ENCODE measurements at places on chromosomes 5 and 9. TPM values are rescaled to one million over a fixed set of nuclear protein-coding genes. Genes with fewer than 3 reads are reported as not detected.

GRCh38 chr5:138460032-138460693 is 5.1 kb upstream of the EGR1 start:
- DNase-seq: no peak

The KIF24 gene
- total RNA-seq: 4.8 TPM

GRCh38 chr5:4580772-4581171 is 559.4 kb upstream of the ADAMTS16 start:
- no peak for DNase-seq

GRCh38 chr5:87103616-87104287 is 163.9 kb upstream of the RASA1 start:
- DNase-seq: no peak

GRCh38 chr5:179833709-179834070 is 13.0 kb downstream of the SQSTM1 start:
- no peak for DNase-seq

The PHAX gene
- 45.3 TPM for total RNA-seq

DNA sequence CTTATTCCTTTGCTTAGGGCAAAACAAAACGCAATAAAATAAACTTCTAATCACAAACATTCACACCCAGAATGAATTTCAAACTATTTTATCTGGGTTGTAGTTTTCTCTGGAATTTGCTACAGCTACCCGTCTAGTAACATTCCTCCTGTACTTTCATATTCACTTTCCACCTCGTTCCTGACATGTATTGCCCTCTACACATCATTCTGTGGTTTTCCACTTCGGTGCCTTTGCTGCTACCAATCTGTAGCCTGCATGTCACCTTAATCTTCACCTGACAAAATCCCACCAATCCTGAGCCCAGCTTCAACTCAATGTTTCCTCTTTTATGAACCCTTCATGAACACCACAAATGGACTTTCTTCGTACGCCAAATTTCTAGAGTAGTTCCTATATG is 694.1 kb upstream of the C9orf72 start:
- DNase-seq: no peak

DNA sequence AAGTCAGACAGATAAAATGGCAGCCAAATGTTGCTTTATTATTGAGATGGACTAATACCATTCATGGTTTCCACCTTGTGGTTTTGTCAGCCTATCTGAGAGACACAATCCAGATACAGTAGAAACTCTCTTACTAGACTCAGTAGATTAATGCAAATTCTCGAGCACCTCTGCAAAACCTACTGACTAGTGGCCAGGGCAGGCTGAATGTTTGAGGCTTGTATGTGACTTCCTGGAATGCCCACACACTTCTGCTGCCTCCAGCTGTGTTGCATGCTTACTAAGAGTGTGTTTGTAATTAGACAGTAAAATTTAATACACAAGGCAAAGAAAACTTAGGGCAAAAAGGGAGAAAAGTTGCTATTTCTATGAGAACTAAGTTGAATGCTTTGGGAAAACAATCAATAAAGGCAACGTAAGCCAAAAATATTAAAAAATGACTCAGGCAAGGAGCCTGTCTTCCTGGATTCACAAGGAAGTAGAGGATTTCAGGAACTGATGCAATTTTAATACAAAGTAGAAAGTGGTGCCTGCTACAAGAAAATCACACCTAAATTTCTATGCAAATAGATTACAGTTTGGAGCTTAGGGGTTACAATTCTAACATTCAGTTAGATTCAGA is 30.2 kb upstream of the CCNG1 start:
- no peak for DNase-seq

The RASGRF2 gene
- total RNA-seq: 19.4 TPM

GRCh38 chr9:76456202-76456926 is 2.6 kb upstream of the GCNT1 start:
- peak; percentile 42 for DNase-seq

- DNase-seq: peak; percentile 19
These were observed 67.4 kb upstream of the TBC1D9B start for GRCh38 chr5:179974946-179975712.

GRCh38 chr5:160643616-160644240 is 208.3 kb downstream of the ATP10B start:
- no peak for DNase-seq

DNA sequence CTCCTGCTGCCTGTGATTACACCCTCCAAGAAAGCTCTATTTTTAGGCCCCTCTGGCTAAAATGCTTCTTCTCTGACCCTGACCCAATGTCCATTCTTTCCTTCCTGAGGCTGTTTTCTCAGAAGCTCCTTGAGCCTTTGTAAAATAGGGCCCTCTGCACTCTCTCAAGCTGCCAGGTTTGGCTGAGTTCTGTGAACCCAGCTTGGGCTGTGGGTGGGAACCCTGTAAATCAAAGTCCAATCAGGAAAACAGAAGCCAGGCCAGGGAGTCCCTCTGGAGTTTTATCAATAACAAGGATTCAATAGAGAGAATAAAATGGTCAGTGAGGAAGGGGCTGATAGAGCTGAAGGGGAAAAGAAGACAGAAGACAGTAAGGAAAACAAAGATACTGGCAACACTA is 43.7 kb upstream of the ERCC6L2 start:
- DNase-seq: no peak

GRCh38 chr5:64637837-64638443 is 52.4 kb upstream of the SHISAL2B start:
- no peak for DNase-seq

DNA sequence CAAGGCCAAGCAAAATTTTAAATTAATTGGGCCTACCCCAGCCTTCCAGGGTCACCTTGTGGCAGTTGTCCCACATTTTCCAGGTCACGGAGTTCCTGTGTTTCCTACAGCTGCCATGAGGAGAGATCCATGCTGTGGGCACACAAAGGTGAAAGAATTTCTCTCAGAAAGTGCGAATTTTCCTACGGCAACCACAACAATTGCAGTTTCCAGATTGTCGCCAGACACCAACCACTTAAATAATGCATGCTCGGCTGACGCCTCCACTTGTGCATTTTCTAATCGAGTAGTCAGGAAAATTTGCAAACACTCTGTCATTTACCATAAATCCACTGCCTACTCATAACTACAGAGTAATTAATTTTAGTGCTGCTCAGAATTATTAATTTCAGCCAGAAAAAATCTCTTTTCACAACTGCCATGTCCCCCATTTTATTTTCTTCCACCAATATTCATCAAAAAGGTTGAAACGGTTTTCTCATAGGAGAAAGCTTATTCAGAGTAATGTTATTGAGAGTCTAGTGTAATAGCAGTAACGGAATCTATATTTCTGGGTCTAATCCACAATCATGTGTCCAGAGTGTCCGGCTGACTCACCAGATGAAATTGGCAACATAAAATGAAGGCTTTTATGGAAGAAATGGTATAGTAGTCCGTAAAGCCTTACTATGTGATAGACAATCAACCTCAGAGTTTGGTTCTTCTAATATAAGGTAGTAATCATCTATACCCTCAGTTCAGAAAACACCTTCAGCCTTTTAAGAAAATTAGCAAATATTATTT is 389.8 kb downstream of the NR2F1-AS1 start:
- no peak for DNase-seq

- DNase-seq: no peak
These were observed 125.4 kb downstream of the ARHGEF28 start for GRCh38 chr5:73751254-73751914.

The NR6A1 gene
- total RNA-seq: 1.8 TPM

The IL5 gene
- total RNA-seq: 113 TPM

DNA sequence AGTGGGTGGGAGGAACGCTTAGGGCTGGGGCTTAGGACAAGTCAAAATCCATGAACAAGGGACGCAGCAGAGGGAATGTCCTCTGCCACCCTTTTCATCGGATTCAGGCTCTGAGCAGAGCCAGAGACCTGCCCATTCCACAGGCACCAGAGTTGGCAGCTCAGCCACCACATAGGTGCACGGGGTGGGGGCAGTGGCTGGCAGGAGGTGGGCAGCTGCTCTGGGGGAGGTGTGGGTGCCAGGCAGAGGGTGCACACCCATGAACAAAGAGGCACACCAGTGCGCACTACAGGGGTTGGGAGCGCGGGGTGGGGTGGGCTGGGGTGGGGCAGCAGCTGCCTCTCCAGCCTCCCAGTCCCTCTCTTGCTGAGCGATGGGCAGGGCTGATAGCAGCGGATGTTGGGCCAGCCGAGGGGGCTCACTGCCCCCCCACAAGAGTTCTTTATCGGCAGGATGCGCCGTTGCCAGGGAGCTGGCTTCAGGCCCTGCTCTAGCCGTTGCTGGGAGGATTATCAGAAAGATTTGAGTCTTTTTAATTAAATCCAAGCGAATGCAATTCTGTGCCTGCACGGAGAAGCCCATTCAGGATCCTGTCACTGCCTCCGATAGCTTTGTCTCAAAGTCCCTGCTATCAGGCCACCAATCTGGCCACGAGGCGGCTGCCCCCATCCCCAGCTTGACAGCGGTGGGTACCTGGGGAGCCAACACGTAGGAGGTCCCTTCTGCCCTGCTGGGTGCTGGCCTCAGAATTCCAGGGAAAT is 64.3 kb upstream of the LMX1B start:
- no peak for DNase-seq

The PCDHA10 gene
- total RNA-seq: not detected

GRCh38 chr5:121872856-121873255 is 21.2 kb downstream of the FTMT start:
- DNase-seq: no peak

DNA sequence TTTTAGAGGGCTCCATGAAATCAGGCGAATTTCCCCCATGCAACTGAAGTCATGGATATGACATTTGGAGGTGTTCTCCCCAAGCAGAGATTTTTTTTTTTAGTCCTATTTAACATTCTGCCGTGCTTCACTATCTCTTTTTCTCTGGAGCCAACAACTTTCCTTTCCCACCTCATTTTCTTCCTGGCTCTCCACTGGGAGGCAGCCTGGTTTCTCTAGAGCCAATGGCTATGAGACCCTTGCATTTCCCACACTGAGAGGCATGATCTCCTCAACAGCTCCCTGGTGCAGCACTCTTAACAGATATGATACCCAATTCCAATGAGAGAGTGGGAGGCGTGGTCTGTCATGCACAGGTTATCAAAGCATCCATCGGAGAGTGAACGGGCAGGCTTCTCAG is 310.8 kb downstream of the DRD1 start:
- no peak for DNase-seq

The FBP1 gene
- total RNA-seq: not detected

DNA sequence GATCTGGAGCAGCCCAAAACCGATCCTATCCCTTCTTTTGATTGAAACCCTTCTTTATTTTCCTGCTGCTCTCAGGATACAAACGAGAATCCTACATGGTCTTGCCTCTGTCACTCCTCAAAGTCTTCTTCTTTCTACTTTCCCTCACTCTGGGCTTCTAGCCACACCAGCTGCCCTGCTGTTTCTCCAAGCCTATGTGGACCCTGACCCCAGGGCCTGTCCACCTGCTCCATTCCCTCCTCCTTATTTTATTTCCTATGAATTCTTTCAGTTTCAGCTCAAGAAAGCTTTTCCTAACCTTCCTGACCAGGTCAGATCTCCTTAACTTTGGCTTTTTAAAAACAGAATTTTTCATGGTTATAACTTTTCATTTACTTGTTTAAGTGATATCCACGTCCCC is 141.0 kb downstream of the ARHGAP26 start:
- DNase-seq: no peak

- DNase-seq: no peak
These were observed 1930.5 kb downstream of the EFNA5 start for GRCh38 chr5:105740242-105740641.

- DNase-seq: no peak
These were observed 641 bp downstream of the ATP6V1G1 start for GRCh38 chr9:114588210-114588609.

DNA sequence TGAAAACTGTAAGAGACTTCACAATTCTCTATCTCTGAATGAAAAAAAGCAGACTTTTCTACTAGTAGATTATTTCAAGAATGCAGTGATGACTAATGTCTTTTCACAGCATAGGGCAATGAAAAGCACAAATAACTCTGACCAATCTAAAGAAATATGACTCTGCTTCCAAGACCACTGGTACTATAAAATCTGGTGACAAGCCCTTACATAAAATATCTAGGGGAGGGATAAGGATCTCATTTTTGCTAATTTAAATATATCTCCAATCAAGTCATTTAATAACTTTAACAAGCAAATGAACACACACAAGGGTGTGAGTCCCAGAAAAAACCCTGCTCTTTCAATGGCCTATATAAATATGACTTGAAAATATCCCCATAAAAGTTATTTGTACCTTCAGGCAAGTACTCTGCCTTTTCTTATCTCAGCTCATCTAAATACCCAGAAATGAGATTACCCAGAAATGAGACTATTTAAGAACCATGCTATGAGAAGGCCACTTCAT is 105.2 kb downstream of the GNAQ start:
- DNase-seq: no peak

DNA sequence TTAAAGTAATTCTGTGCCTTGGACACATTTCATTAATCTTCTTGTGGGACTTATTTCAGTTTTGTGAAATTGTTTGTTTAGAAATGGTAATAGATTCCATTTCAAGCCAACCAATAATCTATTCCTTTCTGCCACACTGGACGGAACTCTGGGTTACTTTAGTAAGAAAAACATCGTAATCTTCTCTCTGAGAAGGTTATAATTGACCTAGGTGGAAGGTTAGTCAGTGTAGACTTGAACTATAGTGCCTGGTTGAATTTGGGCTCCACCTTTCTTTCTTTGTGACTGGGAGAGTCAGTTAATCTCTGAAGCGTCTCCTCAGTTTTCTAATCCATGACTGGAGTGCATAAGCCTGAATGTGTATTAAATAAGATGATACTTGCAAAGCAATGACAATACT is 89.7 kb upstream of the PRLR start:
- DNase-seq: no peak

DNA sequence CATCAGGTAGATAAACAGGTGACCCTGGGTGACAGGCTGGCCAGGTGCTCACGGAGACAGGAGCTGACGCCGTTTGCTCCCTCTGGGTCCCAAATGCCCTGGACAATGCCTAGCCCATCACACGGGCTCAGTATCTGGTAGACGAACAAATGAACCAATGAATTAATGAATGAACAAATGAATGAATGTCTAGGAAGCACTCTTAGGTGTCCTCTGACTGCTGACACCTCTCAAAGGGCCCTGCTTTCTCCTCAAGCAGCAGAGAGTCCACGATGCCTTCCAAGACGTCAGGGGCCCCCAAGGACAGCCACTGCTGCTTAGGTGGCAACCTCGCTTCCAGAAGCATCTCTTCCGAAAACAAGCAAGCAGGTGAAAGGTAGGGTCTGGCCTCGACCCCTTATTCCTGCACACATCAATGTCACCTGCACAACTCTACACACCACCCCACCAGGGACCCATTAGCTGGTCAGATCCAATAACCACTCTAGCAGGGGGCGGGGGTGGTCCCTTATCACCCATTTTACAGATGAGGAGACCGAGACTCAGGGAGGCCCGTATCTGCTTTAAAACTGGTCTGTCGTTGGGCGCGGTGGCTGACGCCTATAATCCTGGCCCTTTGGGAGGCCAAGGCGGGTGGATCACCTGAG is 45.2 kb downstream of the VAV2 start:
- DNase-seq: no peak

All from activated T-helper 2 cell treated with anti-CD3 and anti-CD28 coated beads, Interferon-gamma antibody, Interleukin-2, Interleukin-4, amounts not matched to agents 10 μg/mL and 5 μg/mL and 100 μg/mL, durations not matched to agents 14 hours and 24 hours and 36 hours (primary cell).